SIG-M5 (cell line): ENCODE measurements at places on chromosomes 1 and 21.
A peak's percentile ranks its signal among the peaks of the same experiment; 100 is the strongest.

- DNase-seq, result no peak
These were observed 187.4 kb upstream of the KCNK2 start for GRCh38 chr1:214895011-214895600.

GRCh38 chr21:15050568-15051377, 14.0 kb downstream of the NRIP1 start:
- no peak for DNase-seq

DNA sequence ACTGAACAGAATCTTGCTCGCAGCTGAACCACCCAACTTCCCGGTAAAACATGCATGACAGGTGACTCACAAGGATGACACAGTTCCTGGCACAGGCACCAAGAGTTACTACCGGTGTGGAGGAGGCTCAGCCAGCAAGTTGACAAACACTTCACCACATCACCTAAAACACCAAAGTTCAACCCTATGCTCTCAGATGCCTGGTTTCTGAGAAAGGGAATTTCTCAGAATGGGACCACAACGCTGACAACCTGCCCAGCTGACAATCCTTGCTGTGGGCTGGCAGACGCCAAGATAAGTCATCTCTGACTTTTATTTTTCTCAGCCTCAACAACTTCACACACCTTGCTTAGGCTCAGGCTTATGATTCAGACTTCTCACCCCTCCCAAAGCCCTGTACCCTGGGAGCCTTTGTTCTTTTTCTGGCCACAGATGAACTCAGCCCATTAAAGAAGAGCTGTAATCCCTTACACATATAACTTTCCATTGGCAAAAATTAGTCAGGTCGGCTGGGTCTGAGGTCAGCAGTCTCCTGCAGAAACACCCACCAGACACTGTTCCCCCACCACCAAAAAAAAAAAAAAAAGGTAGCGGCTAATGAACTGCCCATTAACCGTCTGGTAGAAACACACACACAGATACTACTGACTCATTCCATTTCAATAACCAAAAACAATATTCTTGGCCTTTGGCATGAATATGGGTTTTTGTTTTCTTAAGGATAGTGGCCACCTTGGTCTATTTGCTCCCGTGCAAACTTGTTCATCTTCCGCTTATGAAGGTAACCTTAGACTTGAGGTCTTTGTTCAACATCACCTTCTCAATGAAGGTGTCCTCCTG, 10.8 kb upstream of the TIAM1 start:
- DNase-seq, result no peak

- no peak for DNase-seq
These were observed 55.7 kb downstream of the PLD5 start for GRCh38 chr1:242468784-242469183.

GRCh38 chr1:116997066-116997465, 4.5 kb upstream of the CD101 start:
- no peak for DNase-seq

DNA sequence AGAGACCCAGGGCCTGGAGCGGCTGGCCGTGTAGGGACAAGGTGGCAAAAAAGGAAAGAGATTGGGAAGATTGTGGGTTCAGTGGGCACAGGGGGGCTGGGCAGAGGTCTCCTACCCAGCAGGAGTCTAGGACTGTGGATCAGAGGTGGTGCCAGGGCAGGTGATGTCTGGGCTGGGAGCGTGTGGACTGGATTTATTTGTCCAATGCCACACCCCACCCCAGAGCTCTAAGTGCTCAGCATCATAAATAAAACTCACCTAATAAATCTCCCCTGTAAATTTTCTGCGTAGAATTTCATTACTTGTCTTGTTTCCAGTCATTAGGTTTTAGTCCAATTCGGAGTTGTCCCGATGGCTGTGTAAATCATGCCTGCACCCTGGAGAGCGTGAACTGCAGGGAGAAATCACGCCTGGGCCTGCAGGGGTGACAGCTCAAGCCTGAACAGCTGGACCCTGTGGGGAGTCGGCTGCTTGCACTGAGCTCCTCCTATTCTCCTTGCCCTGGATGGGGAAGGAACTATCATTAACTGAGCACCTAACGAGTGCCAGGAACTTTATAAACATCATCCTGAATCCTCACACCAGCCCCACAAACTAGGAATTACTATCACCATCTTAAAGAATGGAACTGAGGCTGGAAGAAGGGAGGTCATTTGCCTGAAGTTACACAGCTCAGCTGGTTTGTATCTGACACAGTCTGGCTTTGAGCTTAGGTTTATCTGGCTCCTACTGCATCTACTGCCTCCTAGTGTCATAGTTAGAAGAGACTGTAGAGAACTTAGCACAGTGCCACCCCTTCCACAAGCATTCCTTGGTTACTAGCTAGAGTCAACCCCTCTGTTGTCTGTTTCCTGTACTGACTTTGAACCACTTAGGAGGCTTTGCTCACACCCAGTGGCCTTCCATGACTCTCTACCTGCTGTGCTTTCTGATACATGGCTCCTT, 25.0 kb upstream of the POU3F1 start:
- no peak for DNase-seq

GRCh38 chr21:16169102-16169511, 439.3 kb downstream of the USP25 start:
- DNase-seq, result peak; percentile 31

DNA sequence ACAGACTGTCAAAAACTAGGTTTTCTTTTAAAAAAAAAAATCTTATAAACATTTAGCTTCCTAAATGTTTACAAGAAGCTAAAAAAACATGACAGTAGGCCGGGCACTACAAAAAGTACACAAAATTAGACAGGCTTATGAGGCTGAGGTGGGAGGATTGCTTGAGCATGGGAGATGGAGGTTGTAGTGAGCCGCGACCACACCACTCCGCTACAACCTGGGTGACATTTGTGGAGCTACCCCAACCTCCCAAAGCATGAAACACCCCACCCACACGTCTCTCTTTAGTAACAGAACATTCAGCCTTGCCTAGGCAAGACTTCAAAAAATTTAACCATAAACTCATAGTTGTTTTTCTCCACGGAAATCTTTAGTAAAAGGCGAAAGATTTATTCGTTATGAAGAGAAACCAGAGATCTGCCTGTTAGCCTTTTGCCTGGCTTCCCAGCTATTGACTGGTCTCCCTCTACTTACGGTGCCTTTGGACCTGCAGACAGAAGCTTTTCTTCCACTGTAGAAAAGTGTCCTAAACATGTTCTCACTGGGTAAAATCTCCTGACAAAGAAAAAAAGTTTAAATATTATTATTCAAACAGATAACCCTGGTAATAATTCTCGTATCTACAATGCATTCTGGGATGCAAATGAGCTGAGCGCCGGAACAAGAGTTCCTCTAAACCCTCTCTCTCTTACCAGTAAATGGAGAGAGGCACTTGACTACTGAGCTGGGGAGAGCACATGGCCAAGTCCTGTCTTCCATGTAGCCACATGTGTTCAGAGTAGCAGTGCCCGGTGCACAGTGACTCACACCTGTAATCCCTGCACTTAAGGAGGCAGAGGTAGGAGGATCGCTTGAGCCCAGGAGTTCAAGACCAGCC, 9.2 kb downstream of the RNU5D-1 start:
- peak; percentile 89 for DNase-seq

DNA sequence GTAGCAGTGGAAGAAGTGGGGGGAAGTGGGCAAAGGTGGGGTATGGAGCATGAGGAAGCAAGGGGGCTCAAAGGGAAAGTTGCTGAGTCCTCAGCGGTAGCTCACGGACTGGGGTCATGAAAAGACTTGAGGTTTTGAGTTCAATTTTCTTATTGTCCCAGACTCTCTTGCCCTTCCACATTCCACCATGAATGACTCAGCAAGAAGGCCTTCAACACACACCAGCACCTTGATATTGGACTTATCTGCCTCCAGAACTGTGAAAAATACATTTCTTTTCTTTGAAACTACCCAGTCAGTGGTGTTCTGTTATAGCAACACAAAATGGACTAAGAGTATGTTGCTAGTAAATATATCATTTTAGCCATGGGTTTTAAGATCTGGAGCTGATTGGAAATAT, 17.3 kb upstream of the RHBDL2 start:
- no peak for DNase-seq

DNA sequence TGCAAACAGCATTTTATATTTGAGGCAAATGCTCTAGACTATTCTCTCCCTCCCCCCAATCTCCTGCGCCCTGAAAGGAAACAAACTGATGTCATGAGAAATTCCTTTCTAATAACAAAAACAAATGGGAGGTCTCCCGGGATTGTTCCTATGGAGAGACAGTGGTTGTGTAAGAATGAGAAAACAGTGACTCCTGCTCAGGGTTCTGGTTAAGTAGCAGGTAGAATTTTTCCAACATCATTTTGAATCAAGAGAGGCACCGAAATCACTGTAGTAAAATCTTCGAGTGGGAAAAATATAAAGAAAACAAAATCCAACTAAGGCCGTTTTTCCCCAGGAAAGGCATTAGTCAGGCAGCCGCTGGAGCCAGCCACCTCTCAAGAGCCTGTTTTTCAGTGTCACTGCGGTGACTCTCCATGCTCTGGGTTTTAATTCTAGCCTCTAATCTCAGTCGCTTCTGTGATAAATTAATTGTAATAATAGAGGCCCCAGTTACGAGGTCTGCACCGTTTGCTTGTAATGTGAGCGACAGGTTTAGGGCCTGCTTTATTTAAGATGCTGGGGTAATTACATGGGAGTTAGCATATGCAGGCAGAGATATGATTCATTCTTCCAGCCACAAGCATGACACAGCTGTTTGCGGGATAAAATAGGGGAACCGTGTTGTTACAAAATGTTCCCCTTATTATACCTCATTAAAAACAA, 80.3 kb downstream of the RNF220 start:
- peak; percentile 62 for DNase-seq

DNA sequence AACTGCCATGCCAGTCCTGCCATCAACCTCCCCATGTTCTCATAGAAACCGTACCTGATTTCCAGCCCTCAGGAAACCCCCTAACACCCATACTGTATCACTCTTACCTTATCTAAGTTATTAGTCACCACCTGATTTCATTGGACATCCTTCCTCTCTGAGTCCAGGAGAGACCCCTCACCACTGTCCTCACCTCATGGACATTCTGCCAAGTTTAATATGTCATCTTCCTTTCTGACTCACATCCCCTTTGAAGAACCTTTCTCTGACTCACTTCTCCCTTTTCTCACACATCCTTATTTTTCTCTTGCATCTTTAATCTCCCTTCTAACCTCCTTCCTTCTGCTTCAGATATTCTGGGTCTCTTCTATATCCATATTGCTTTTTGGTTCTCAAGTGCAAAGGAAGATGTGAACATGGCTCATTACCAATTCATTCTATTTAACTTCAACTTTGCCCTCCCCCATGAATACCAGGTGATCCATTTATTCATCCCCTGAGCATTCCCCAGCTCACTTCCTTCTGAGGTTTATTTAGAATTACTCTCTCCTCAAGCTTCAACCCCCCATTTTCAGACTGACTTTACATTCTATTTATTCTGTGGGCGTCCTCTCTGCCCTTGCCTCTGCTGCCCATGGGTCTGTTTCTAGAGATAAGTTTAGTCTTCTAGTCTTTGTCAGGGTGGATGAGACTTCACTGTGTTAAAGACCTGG, 206.8 kb upstream of the ESRRG start:
- DNase-seq, result no peak

DNA sequence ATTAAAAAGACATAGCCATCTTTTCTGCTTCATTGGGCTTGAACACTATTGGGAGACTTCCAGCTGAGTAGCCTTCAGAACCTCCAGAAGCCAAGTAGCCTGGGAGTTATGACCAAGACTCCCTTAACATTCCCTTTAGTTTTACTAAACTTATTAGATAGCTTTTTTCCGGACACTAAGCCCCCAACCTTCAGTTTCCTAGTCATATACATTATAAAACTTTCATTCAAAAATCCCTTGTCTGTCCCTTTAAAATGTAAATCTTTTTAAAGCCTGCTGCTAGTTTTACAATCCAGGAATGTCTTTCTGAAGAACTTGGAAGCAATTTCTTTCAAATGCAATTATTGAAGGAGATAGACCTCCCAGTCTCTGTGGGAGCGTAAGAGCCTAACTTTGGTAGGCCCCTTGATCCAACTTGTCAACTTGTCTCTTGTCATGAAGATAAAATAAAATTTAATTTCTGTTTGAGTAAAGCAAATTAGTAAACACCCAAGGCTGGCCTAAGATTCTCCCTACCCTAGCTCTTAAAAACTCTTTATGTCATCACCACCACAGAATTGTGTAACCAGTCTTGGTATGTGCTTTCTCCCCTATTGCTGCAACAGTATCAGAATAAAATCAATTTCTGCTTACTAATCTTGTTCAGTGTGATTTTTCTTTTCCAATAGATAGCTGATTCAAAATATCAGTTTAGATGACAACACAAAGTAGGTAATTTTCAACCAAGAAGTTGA, 796.2 kb downstream of the PLA2G4A start:
- DNase-seq, result peak; percentile 20

- DNase-seq, result no peak
These were observed 117.4 kb downstream of the DISC1 start for GRCh38 chr1:231743966-231744365.

GRCh38 chr1:116390195-116390594, 17.2 kb downstream of the ATP1A1 start:
- DNase-seq, result no peak
